ENCODE measurements at places on chromosomes 1 and 21.

DNA sequence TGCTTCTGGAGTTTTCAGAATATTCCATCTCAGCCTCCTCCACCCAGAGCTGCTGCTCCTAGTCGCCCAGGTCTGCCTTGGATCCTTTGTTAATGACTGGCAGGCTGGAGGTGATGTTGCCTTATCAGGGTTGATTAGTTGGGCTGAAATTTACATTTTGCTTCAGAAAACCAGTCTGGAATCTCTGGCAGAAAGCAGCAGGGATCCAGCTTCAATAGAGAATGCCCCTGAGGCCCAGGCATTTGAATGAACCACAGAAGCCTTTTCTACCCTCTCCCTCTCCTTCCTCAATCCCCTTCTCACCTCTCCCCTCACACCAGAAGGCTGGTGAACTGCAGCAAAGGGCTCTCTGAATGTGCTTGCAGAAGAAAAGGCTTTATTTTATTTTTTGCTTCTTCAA, 83.2 kb downstream of the PLXNA2 start:
- DNase-seq, result no peak

DNA sequence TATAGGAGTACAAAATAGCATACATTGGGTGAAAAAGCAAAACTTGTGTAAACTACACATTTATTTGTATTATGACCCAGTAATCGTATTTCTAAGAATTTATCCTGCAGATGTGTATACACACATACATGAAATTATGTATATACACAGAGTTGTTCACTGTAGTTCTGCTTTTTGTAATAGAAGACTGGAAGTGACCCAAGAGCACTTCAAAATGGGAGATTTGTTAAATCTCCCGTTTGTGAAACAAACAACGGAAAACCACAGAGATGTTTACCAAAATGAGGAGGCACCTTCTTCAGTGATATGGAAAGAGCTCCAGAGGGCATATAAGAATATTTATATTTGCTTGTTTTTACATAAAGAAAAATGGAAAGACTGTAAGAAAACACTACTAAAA, 18.0 kb upstream of the MNDA start:
- DNase-seq, result no peak

GRCh38 chr1:30275926-30276764, 447.2 kb downstream of the MATN1 start:
- no peak for DNase-seq

- DNase-seq, result no peak
Measured at GRCh38 chr1:28239004-28239403, 3.1 kb downstream of the ATP5IF1 start.

DNA sequence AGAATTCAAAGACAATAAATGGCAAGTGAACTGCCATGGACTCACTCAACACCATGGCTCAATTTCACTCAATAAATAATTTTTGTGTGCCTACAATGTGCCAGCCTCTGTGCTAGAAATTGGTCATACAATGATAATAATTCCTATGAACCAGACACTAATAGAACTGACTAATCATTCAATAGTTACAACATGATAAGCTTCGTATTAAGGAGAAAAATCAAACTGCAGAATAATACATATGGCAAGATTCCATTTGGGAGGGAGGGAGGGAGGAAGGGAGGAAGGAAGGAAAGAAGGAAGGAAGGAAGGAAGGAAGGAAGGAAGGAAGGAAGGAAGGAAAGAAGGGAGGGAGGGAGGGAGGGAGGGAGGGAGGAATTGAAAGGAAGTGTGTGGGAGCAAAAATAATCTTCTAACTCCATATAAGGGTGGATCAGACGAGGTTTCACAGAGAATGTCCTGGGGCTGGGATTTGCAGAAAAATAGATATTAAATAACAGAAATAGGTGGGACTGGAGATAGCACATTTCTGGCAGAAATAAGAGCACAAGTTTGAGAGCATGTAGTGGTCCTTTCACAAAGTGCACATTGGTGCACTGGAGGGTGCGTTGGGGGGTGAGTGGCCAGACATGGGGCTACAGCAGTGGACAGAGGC, 52.9 kb downstream of the JAK1 start:
- no peak for DNase-seq

GRCh38 chr1:65456481-65456880, 36.0 kb downstream of the LEPR start:
- no peak for DNase-seq

- DNase-seq, result no peak
Measured at GRCh38 chr1:63703701-63704107, 70.1 kb upstream of the ROR1 start.

DNA sequence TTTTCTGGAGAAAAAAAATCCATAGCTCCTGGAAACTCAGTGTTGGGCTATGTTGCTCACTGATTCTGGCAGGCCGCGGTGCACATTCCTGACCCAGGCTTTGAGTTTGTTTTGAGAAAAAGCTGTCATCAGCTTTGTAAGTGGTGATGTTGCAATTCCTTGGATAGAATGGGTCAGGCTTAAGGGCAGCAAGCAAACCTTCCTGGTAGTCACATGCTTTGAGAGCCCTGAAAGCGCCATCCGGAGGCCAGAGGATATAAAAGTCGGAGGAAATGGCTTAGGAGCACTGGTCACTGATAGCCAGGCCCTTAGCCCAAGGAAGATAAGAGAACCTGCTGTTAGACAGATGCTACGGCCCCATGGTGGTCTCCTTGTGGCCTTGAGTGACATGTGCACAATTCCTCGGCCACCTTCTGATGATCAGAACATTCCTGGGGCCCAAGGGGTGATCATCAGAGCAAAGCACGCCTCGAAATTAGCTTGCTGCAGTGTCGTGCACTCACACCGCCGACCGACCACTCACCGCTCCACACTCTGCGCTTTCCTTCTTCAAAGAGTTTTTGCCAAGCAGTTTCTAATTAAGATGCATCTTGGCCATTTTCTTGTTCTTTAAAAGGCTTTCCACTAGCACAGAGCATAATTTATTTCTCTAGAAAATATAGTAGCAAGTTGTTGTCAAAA, 78.6 kb downstream of the MAN1C1 start:
- DNase-seq, result no peak

GRCh38 chr1:17199267-17200044, 5.5 kb upstream of the PADI1 start:
- DNase-seq, result no peak

DNA sequence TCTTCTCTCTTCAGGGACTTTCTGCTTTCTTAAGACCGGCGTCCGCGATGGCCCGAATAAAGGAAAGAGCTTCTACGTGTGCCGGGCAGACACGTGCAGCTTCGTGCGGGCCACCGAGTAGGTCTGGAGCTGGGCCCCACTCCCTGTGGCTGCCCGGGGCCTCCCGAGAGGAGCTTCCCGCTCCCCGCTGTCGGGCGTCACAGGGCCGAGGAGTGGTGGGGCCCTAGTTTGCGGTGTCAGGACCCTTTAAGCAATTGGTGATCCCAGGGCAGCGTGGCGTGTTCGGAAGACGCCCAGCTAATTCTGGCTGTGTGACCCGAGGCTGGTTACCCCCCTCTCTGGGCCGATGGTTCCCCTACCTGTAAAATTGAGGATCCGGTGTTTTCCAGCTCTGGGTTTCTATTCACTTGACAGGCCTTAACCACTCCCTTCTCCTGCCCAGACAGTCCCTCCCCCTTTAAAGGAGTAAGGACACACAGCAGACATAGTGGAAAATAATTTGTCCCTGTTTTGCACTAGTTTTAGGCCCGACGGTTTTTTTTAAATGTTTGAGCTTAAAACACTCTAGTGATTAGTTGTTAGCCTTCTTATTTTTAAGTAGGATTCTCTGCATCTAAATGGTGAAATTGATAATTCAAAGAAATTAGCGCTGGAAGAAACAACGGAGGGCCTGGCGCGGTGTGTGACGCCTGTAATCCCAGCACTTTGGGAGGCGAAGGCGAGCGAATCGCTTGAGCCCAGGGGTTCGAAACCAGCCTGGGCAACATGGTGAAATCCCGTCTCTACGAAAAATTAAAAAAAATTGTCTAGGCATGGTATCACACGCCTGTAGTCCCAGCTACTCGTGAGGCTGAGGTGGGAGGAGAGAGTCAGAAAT, 553 bp downstream of the TTF2 start:
- DNase-seq, result no peak

GRCh38 chr21:37710546-37711285, 205.5 kb downstream of the KCNJ6 start:
- peak; percentile 79 for DNase-seq

GRCh38 chr1:27152829-27153548, 1.9 kb downstream of the SLC9A1 start:
- no peak for DNase-seq

GRCh38 chr1:54569339-54569738, 21.3 kb downstream of the ACOT11 start:
- DNase-seq, result no peak

DNA sequence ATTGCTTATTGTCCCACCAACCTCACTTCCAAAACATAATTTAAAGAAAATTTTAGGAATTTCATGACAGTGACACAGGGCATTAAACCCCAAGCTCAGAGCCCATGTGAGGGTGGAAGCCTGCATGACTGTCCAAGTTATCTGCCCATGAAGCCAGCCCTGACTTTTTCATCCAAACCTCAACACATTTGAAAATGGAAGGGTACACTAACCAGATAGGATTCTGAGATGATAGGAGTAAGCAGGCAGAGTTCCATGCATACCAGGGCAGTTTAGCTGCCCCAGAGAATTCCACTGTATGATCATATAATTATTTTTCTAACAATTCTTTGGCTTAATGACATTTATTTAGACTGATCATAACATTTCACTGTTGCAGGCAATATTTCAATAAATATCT, 986.0 kb downstream of the TTLL7 start:
- no peak for DNase-seq

DNA sequence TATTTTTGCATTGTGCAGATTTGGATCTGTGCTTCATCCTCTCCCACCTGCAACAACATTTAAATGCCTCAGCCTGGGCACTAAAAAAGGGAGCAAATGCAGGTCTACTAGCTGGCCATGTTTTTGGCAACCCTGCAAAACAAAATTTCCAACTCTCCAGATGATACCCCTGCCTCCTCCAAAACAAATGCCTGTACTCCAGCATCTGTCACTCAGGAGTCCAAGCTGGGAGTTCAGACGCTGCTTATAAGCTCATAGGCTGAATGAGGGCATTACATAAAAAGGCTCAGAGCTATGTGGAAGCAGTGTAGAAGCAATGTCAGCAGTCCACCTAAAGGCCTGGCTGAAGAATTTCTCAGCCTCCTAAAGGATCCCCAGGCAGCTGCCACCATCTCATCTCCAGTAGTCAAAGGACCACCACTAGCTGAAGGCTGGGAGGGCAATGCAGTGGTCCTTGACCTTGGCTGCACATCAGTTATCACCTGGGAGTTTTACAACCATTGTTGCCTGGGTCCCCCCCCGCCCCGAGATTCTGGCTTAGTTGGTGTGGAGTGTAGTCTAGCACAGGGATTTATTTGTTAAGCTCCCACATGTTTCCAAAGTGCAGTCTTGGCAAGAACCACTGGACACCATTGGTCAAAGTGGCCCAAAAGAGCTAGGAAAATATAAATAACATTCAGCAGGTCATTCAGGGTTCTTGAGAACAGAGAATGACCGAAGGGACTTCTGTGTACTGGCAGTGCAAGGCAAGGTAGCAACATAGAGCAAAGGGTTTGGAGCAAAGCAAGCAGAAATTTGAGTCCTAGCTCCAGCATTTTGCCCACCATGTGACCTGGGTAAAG, 57.2 kb downstream of the ITPKB start:
- no peak for DNase-seq

GRCh38 chr1:43340559-43340958, 2.9 kb downstream of the MPL start:
- DNase-seq, result no peak

DNA sequence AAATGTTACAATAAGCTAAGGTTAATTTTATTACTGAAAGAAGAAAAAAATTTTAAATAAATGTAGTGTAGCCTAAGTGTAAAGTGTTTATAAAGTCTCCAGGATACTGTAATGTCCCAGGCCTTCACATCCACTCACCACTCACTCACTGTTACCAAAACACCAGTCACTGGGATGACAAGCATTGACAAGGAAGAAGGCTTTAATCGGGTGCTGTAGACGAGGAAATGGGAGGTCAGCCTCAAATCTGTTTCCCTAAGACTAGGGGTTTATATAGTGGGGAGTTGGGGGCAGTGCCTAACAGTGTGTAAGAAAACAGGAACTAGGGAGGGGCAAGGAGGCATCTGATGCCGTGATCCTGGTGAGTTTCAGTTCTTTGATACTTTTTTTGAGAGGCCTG, 69.4 kb downstream of the CHRM3 start:
- DNase-seq, result no peak

DNA sequence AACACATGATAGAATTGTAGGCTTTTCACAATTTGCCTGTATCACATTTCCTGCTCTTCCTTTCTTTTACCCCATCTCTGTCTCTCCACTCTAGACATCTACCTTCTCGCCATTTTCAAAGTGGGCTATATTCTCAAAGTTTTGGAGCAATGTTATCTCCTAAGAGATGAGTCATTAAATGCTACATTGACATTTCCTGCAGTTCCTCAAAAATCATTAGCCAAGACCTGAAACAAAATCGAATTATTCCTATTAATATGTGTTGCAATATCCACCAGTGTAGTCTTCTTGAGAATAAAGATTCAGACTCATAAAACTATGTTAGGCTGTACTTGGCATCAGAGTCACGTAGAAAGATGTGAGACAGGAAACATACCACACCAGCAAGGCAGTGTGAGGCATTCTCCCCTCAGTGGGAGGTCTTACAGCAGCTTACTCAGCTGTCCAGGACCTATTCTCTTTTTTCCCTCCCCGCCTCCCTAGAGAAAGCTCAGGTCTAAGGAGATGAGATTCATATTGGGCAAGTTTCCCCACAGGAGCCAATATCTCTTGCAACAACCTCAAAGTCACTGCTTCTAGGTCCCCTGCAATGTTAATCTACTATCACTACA, 38.8 kb downstream of the FRRS1 start:
- no peak for DNase-seq

DNA sequence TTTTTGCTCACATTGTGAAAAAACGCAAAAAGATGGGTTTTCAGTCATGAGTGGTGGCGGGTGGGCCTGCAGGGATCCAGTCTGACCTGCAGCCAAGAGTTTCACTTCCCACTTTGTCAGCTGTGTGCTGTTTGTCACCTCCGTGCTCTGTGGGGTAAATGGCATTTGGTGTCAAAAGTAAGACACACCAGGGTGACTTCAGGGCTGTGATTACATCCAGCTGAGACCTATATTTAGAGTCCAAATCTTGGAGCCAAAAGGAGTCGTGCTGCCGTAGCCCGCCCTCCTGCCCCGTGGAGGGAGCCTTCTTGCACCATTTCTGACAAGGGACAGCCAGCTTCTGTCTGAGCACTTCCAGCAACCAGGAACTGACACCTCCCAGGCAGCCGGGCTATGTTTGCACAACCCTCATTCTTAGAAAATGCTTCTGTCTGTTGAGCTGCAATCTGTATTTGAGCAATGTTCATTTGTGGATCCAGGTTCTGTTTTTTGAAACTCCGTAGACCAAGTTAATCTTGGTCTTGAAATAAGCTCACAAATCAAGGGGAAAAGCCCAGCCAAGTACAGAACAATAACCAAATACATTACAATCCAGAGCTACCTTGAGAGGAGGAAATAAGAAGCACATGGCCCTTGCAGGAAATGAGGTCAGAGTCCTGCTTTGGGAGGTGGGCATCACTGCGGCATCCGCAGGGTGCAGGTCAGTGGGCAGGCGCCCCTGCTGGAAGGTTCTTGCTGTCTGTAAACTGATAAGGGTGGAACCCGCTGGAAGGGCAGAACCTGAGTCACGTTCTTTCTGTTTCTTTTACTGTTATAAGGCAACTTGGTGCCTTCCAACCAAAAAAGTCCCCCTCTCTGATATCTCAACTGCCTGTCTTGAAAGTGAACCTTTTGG, 14.4 kb downstream of the ABCG1 start:
- DNase-seq, result no peak

- no peak for DNase-seq
Measured at GRCh38 chr1:47937586-47938254, 59.5 kb downstream of the TRABD2B start.

GRCh38 chr21:15249285-15249993, 184.6 kb upstream of the NRIP1 start:
- DNase-seq, result no peak

GRCh38 chr1:192869308-192869940, 60.6 kb downstream of the RGS2 start:
- DNase-seq, result no peak
